Stimulated activated CD8-positive, alpha-beta memory T cell treated with anti-CD3 and anti-CD28 coated beads, Interleukin-7, amount 100 ng/mL, for 48 hours (primary cell): ENCODE measurements at places on chromosomes 5 and 9.

- DNase-seq, result no peak
These were observed 32.5 kb downstream of the SHB start for GRCh38 chr9:38036359-38037084.

DNA sequence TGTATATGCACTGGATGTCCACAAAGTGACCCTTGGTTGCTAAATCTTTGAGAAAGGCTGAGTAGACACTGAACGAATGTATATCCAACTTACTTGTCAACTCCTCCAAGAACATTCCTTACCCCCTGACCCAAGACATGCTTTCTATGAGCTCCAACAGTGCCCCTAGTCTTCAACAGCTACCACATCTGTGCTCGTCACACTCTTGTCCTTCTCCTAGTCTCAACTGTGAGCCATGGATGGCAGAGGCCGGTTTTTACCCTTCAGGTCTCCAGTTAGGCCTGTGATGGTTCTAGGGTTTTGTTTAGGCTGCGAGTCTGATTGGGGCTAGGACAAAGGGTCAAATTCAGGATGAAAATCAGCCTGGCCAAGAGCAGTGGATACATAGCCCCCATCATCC lies 19.0 kb upstream of the GPX3 start:
- DNase-seq, result no peak

DNA sequence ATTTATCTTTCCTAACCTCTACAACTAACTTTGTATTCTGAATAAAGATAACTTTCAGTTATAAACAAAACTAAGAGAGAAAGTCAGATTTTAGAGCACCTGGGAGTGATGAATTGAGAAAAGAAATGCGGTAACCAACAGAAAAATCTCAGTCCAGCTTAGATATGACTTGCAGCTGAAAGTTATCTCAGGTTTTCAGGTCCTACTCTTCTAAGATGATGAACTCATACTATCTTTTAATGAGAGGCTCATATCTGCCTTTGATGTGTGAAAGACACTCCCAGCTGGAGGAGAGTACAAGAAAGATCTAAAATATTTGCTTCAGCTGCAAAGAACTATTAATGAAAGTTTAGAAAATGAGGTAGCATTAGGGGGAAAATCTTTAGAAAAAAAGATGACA lies 190.5 kb downstream of the DENND1A start:
- no peak for DNase-seq

DNA sequence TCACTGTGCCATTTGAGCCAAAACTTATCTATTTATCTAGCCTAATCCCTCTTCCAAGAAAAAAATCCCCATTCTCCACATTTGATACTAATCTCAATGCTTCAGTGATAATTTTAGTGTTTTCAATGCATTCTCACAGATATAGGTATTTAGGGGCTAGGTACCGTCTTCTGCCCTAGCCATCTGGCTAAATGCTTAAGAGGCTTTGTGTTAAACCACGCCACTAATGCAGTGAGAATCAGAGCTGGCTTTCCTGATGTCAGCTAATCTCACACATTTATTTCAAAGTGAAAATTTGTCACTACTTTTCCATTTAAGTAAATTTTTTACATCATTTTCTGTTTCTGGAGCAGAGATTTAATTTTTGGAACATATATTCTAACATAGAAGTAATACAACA lies 479.7 kb downstream of the MAN2A1 start:
- no peak for DNase-seq

- no peak for DNase-seq
These were observed 13.1 kb downstream of the UHRF2 start for GRCh38 chr9:6426117-6426516.

GRCh38 chr5:74641735-74642542 lies 1.4 kb upstream of the ENC1 start:
- no peak for DNase-seq

- DNase-seq, result no peak
These were observed 78.0 kb upstream of the FCN1 start for GRCh38 chr9:134995792-134996120.

DNA sequence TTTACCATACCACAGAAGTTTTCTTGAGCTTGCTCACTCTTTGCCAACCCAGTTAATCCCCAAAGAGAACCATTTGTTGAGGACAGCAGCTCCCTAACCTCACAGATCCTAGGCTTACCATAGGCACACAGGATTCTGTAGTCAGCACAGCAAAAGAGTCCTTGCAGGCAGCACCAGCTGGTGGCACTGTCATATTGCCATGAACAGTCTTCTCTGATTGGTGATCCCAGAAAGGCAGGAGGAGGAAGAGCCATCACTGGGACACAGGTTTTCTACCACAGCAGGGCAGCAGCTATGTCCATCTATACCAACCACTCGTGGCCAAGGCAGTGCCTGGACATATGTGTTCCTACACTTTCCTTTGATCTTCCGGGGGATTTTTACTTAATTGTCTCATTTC lies 297.1 kb upstream of the CD180 start:
- DNase-seq, result no peak

GRCh38 chr5:102294886-102295395 lies 1.1 kb downstream of the SLCO4C1 start:
- DNase-seq, result no peak

GRCh38 chr9:131329241-131329641 lies 39.7 kb downstream of the PLPP7 start:
- no peak for DNase-seq

- DNase-seq, result no peak
These were observed 49.0 kb downstream of the SGCD start for GRCh38 chr5:156375895-156376495.

DNA sequence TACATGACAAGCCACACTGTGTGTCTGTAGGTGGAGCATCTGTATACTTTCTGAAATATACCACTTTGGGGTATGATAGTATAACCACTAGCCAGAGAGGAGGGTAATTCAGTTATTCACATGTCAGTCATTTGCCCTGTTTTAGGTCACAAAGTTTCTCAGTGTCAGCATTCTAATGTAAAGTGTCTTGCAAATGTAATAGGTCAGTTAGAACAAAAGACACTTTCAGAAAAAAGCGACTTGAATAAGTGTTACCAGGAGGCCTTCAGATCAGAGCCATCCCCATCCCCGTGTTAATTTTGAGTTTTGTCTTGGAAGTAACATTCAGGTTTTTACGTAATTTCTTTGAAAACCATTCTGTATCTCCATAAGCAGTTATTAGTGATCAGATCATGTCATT lies 33.7 kb downstream of the TTC1 start:
- no peak for DNase-seq

DNA sequence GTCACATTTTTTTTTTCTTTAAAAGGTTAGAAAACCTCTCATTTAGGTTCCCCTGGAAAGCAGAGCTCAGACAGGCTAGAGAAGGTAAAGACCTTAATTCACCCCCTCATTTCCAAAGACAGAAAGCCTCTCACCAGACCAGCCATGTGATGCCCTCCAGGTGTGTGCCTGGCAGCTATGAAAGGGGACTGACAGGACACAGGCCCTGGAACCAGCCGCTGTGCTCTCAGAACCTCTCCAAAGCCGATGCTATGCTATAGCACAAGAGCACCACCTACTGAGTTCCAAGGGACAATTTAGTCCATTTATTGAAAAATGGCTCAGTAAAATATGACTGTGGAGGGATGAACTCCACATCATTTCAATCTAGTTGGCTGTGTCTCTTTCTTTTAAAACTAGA lies 48.8 kb downstream of the FANCC start:
- no peak for DNase-seq

DNA sequence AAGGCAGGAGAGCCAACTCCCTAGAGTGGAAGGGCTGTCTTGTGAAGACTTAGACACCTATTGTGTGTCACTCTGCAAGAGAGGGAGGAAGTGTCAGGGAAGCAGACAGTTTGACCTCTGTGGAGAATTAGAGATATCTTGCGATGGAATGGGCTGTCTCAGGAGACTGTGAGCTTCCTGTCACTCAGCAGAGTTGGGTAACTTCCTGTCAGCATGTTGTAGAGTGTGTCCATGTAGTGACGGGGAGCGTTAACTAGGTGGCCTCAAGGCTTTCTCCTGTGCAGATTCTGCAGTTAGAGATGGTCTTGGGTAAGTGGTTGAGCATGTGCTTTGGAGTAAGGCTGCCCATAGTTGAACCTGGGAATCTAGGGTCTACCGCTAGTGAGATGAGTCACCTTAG lies 136.5 kb downstream of the KIF4B start:
- DNase-seq, result no peak

DNA sequence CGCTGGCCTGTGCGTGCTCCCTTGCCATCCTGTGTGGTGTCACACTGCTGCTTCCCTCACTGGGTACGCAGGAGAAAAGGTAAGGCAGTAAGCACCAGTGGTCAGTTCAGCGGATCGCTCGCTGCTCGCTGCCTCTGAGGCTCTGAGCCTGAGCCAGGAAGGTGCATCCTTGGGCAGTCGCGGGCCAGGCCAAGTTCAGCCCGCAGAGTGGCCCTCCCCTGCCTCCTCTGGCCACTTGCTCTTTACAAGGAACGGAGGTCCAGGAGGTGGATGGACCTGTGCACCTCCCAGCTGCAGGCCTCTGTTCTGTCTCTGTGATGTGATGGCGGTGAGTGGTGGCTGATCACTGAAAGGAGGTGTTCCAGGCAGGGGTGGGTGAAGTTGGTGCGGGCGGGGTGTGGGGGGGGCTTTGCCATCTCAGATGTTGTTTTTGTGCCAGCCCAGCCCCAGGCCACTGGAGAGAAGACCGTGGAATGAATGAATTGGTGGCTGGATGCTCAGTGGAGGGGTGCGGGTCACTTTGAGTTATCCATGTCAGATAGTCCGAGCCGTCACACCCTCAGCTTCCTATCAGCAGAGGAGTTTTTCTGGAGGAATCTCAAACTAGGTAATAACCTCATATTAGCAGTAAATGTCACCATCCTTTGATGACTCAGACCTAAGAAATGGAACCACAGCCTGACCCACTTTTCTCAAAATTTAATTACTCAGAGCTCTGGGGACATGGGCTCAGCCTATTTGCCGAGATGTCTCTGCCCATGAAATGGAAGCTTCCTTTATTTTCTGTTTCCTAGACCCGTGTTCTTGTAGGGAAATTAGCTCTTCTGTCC lies 7.3 kb downstream of the COL5A1 start:
- no peak for DNase-seq

DNA sequence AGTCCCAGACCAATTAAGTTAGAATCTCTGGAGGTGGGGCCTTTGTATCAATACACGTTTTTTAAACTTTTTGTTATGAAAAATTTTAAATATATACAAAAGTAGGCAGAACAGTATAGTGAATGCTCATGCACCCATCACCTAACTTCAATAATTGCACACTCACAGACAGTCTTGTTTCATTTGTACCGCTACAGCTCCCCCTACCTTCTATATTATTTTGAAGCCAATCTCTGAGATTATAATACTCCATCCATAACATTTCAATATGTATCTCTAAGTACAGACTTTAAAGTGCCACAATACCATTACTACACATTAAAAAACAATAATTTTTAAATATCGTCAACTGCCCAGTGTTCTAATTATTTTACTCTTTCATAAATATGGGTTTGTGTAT lies 32.9 kb downstream of the ISL1 start:
- no peak for DNase-seq

GRCh38 chr5:56475689-56476486 lies 242.8 kb upstream of the ANKRD55 start:
- DNase-seq, result no peak

DNA sequence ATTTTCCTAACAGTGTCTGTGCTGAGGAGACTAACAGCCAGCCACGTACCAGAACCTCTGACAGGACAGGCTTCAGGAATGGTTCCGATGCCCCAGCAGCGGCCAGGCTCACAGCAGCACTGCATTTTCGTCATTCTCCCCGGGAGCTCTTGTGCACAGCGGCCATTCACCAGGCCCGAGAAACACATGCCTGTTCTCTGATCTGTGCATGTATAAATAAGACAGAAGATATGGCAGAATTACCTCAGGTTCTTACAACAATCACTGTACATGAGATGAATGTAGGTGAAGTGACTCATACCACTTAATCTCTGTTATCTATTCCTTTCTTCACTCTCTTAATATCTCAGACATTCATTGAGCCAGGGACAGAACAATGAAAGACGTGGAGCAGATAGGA lies 143.0 kb downstream of the FBN2 start:
- no peak for DNase-seq

DNA sequence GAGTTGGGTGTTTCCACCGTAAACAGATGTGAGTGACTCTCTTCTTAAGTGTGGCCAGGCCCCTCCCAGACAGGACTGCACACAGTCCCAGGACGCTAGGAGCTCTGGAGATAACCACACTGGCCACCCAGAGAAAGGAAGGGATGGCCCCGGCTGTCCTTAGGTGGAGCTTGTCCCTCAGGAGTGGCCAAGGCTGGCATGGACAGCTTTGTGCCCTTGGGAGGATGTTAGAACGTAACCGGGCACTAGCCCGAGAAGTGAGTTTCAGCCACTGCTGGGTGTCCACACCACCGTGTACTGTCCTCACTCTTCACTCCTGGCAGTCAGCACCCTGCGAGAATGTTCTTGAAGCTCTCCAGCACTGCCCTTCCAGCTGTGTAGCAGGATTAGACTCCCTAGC lies 35.8 kb upstream of the FCN2 start:
- DNase-seq, result no peak

GRCh38 chr9:135247227-135247930 lies 159.9 kb downstream of the OLFM1 start:
- no peak for DNase-seq

DNA sequence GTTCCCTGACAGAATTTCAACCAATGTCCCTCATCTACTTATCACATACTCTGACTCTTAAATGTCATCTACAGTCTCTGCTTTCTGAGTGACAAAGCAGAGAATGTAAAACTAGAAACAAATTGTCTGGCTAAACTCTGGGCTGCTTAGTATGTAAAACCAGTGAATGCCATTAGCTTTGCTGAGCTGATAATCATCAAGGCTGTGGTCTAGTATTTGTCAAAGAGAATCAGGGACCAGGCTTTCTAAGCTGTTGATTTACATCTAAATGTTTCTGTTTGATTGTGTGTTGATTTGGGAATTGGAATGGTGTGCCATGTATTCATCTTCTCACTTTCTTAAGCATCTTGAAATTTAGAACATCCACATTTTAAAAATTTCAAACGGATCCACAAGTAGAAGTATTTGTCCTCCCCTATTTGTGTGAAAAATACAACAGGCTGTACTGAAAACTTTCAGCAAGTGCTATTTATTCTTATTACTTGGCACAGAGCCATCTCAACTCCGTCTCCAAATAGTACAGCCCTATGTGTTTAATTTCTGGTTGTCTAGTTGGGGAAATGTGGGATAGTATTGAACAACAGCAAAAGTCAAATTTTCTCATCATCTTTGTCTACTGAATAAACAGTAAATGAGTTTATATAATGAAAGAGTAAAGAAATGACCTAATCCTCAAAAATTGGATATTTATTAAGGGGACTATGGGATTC lies 251.5 kb downstream of the KCTD16 start:
- no peak for DNase-seq

DNA sequence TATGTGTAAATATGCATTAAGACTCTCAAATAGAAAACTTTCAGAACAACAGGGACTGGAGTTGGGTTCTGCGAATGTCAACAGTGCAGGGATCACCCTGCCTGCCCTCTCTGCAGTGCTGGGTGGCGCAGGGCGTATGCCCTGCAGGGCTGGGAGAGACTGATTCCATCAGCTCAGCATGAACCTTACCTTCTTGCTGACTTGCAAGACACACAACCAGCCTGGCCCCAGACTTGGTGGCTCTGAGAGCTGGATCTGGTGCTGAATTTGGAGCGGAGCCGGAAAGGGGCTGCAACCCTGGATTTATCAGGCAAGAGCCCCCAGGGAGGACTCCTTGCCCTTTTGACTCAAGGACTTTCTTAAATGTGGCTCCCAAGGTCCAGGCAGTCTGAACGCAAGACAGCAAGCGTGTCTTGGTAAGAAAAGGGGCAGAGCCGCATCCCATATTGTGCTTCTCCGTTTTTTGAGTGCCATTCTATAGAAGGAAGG lies 376.0 kb upstream of the IRX2 start:
- no peak for DNase-seq

- no peak for DNase-seq
These were observed 778 bp upstream of the PPP6C start for GRCh38 chr9:125190361-125190801.

- DNase-seq, result no peak
These were observed 93.9 kb upstream of the NEK6 start for GRCh38 chr9:124163760-124164255.
